Islet precursor cell (in vitro differentiated cells): ENCODE measurements at places on chromosomes 12 and 14.

DNA sequence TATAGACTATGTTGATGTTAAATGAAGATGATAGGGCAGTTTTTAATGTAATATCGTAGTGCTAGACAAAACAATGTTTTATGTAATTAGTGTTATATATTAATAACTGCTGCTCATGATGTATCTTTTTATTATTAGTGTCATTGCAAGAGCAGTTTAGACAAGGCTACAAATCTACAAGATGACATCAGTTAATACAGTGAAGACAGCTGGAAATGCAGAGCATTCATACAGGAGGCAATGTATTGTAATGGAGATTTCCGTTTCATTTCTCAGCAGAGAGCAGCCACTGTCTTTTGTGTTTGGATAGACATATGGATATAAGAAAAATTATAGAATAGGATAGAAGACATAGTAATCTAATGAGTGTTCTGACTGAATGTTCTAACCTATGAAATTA, 178.0 kb downstream of the FOXG1 start:
- no peak for DNase-seq

DNA sequence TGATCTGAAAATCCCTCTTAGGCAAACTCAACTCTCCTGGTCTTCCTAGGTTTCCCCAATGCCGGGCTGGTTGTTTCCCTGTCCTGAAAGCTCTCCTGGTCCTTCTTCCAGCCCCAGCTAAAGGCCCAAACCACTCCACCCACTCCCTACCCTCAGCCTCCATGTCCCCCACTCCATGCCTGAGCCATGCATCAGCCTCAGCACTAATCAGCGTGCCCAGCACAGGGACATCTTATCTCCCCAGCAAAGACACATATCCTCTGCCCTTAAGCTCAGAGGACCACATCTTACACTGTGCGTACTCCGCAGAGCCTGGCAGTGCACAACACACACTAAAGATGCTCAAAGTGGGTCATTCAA, 25.9 kb downstream of the ACTN1 start:
- no peak for DNase-seq

GRCh38 chr12:122354958-122355641, 67.4 kb downstream of the CLIP1 start:
- DNase-seq, result no peak

GRCh38 chr14:69424149-69424923, 25.8 kb downstream of the SLC39A9 start:
- no peak for DNase-seq

DNA sequence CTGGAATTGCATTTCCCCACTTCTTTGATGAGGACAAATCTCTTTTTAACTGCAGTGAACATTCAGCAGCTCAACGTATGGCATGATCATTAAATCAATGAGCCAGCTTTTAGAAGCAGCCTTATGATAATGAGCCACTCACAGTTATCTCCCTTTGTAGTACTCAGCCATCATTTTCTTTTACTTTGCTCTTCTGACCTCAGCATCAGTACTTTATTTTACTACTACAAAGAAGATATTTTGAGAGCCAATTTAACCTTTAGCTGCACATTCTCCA, 250.0 kb upstream of the CLEC14A start:
- no peak for DNase-seq

DNA sequence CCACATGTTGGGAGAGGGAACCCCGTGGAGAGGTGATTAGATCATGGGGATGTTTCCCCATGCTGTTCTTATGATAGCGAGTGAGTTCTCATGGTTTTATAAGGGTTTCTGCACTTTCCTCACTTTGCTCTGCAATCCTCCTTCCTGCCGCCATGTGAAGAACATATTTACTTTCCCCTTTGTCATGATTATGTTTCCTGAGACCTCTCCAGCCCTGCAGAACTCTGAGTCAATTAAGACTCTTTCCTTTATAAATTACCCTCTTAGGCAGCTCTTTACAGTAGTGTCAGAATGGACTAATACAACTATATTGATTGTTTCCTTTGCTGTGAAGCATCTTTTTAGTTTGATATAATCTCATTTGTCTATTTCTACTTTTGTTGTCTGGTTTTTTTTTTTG, 13.1 kb upstream of the RASSF9 start:
- no peak for DNase-seq

GRCh38 chr14:92646952-92647796, 101.3 kb downstream of the LGMN start:
- no peak for DNase-seq

DNA sequence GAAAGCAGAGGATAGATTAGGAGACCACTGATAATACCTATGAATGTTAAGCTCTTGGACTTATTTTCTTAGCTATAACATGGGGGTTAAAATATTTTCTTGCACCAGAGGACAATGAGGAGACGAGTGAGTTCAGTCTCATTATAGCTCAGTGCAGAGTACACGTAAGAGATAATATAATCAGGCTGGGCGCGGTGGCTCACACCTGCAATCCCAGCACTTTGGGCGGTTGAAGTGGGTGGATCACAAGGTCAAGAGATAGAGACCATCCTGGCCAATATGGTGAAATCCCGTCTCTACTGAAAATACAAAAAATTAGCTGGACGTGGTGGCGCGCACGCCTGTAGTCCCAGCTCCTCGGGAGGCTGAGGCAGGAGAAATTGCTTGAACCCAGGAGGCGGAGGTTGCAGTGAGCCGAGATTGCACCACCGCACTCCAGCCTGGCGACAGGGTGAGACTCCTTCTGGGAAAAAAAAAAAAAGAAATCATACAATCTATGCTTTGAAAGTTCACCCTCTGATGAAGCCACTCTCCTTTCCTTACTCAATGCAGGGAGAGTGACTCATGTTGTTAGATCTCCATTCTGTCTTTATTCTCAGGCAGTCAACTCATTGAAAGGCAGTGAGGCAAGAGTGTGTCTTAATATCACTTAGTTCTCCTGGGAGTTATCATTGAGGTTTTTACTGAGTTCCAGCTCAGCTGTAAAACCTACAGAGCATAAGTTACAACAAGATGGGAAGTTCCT, 134.2 kb downstream of the SYNE2 start:
- no peak for DNase-seq

DNA sequence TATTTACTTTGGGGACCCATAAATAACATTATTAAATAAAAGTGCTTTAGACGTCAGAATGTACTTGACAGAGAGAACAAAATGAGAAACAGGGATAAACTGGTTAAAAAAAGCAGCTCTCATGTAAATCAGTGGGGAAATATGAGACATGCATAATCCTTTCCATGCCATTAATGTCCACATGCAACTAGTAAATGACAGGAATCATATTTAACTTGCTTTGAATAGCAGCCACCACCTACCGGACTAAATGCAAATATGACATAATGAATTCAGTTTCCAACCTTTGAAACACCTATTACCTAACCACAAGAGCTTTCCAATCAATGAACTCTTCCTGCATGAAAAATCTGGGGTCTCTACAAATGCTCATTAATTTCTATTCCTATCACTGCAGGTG, 19.6 kb downstream of the FGD6 start:
- DNase-seq, result no peak

DNA sequence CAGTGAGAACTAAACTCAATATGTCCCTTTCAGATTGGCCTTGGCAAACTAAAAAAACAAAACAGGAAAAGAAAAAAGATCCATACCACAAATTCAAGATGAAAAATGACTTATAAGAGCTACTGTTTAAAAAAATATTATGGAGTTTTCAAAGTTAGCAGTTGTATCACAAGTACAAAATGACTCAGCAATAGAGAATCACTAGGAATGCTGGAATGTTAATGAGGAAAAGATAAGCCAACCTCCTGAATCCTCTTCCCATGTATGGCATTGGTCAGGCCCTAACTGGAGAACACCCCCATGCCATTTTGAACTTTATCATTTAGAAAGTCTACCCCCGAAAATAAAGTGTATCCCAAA, 62.2 kb downstream of the PPP1R36 start:
- no peak for DNase-seq

DNA sequence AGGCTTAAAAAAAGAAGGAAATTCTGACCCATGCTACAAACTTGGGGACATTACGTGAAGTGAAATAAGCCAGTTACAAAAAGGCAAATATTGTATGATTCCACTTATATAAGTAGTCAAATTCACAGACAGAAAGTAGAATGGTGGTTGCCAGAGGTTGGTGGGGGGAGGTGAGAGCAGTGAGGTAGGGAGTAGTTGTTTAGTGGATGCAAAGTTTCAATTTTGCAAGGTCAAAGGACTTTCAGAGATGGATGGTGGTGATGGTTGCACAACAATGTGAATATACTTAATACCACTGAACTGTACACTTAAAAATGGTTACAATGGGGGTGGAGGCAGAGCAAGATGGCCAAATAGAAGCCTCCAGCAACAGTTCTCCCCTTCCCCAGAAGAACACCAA, 86.2 kb upstream of the PLXNC1 start:
- no peak for DNase-seq

DNA sequence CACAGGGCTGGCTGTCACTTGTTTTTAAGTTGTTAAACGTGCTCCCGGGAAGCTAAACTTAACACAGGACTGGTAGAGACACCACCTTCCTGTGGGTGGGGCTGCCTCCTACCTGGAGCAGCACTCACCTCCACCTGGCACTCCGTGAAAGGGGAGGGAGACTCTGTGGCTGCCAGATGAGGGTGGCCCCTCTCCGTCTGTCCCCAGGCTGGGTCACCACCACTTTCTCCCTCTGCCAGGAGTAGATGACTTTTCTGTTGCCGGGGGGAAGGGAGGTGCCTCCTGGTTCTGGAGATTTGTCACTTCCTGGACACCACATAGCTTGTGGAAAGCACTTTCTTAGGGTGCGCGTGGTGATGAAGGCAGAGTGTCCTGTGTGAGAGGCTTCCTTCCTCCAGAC, 81.3 kb downstream of the WDR20 start:
- DNase-seq, result no peak

DNA sequence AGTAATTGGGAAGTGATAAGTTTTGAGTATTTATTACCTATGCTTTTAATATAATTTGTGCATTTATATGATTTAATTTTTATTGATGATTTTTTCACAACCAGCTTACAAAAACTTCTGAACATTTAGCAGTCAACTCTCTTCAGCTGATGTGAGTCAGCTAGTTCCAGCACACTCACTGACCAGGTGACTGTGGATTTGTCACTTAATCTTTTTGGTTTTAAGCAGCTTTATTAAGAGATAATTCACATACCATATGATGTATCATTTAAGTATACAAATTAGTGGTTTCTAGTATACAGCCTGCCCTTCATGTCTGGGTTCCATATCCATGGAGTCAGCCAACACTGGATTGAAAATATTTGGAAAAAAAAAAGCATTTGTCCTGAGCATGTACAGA, 103.5 kb downstream of the SYNE2 start:
- no peak for DNase-seq

DNA sequence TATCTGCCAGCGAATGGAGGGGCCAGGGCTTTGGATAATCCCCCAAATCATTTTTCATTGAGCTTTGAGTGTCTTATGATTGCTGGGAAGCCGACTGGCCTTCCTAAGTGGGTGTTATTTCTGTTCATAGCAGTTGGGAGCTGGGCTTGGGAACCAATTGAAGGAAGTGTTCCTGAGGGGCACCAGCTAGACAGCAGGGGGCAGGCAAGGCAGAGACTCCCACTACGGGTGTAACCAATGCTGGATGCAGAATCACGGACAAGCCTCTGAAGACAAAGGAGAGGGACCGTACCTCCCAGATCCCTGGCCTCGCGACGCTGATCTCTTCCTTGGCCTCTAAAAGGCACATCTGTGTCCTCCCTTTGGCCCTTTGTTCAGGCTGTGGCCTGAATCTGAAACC, 149.0 kb upstream of the PRMT8 start:
- DNase-seq, result peak; percentile 84

- no peak for DNase-seq
These were observed 94.5 kb downstream of the CALM1 start for GRCh38 chr14:90491221-90491885.

DNA sequence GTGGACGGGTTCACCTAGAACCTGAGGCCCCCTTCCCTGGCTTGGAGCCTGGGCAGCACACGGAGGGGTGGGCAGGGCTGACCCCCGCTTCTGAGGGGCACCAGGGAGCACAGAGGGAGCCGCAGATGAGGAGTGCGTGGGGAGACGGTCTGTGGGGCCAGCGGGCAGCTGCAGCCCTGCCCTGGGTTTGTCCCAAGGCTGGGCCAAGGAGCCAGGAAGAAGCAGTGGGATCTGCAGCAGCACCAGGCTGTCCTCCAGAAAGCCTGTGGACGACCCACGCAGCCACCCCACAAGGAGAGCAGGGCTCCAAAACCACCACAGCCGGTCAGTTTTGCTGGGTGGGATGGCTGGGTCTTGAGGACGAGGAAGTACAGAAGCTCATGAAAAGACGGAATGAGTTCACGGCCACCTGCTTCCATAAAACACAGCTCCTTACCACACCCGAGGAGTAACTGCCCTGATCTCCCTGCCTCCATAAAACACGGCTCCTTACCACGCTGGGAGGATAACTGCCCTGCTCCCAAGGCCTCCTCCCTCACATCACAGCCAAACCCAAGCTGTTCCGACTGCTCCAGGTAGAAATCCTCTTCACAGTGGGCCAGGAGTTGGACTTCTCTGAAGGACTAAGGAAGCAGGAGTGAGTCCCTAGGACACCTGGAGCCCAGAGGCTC, 9.9 kb upstream of the GOLGA3 start:
- DNase-seq, result no peak

GRCh38 chr14:89927186-89927865, 27.2 kb downstream of the EFCAB11 start:
- DNase-seq, result no peak

GRCh38 chr12:75476071-75476470, 4.5 kb upstream of the GLIPR1 start:
- DNase-seq, result no peak

- no peak for DNase-seq
These were observed 141.7 kb upstream of the AMIGO2 start for GRCh38 chr12:47221256-47222023.

GRCh38 chr12:12519354-12519998, 43.2 kb downstream of the DUSP16 start:
- no peak for DNase-seq

DNA sequence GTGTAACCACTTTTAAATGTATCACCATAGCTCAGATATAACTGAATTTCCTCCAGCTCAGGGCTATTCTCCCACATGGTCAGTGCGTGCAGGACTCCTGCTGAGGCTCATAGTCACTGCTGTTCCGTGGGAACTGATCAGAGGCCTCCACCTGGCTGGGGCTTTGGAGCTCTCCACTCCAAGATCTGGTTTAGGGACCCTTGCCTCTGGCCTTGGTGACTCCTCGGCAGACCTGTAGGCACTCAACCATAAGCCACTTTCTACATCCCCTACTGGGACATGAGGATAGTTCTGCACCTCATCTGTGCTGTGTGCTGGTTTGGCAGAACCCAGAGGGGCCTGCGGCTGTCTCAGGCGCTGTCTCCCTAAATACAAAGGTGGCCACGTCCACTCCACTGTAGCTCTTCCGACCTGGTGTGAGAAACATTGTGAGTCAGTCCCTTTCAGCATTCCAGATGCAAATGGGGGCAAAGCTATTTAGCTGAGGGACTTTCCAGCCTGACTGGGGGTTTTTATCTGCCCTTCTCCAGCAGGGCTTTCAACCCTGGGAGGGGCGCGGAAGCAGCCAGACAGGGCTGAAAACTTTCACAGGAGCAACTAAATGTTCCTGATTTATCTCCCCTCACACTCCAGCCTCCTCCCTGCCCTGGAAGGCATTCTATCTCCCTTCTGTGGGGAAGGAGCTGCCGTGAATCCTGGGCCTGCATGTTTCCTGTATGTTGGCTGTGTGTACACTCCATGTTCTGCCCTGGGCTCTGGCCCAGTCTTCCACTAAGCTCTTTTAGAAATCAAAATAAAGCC, 218.3 kb upstream of the DAAM1 start:
- peak; percentile 95 for DNase-seq
